Activated CD4-positive, alpha-beta T cell treated with anti-CD3 and anti-CD28 coated beads, Interleukin-2, amount 50 U/mL, for 1 hour (primary cell): ENCODE measurements at places on chromosomes 5 and 9.

- DNase-seq: no peak
These were observed 288.1 kb downstream of the NNT start for GRCh38 chr5:43891112-43891511.

DNA sequence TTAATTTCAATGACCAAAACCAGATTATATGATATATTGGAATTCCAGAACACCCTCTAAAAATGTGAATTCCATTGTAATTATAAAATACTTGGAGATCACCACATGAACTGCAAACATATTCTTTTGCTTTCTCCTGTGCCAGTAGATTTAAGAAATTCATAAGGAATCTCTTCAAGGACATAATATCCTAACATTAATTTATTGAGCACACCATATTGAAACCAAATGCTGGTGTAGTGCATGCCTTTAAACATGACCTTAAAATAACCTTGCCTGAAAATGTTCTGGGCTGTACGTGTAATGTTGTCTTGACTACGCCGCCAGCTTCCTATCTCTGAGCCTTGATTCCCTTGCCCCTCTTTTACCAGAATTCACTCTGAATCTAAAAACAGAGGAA is 205.0 kb upstream of the ACTBL2 start:
- DNase-seq: no peak

- DNase-seq: no peak
These were observed 25.4 kb upstream of the MVB12B start for GRCh38 chr9:126301196-126301595.

DNA sequence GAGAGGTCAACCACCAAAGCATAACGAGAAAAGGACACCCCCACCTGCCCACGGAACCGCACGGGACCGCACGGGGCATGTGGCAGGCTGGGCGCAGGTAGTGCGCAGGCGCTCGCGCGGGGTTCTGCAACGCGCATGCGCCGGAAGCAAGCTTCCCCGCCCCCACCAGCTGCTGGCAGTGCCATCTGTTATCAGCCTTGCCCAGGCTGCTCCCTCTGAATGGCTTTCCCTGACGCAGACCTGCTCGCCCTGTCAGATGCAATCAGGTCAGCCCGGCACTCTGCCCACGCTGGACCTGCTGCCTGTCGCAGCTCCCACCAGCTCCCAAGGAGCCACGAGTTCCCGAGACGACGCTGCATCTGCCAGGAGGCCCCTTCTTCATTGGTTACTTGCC is 22.8 kb downstream of the PTCH1 start:
- no peak for DNase-seq

DNA sequence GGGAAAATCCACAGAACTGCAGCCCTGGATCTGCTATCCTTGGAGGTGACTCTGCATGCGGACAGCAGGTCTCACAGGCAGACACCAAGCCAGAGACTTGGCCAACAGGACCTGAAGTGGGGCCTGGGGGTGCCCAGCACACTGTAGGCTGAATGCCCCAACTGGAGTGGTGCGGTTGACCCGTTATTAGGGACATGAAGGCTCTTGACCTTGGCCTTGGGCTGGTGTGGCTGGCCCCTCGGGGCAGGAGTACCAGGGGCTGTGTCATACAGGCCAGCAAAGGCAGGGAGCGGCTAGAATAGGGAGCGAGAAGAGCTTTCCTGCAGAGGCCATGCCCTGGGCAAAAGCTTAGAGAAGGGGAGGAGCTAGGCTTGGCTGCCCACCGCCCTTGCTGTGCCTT is 153.2 kb upstream of the MVB12B start:
- DNase-seq: no peak

GRCh38 chr9:109652112-109652511 is 127.9 kb upstream of the PALM2AKAP2 start:
- no peak for DNase-seq

- no peak for DNase-seq
These were observed 1497.8 kb downstream of the EFNA5 start for GRCh38 chr5:106172681-106173532.

DNA sequence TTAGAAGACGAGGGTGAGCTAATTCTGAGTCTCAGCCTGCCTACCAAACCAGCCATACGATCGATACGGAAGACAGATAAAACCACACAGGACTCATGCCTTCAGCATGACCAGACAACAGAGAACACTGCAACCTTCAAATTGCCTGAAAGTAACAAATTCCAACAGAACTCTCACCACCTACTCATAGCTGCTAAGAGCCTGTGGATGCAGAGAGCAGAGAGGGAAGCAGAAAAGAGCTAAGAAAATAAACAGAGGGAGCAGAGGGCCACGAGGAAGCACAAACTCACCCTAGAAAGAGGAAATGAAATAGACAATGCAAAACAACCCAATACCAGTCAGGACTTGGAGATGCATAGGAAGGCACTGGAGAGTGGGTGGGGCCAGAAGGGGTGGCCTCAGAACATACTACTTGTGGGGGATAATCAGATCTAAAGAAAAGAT is 86.7 kb upstream of the TAS2R1 start:
- DNase-seq: no peak

- DNase-seq: no peak
These were observed 140.9 kb downstream of the ZNF608 start for GRCh38 chr5:124605541-124605940.

GRCh38 chr5:171782332-171782966 is 3.2 kb upstream of the SMIM23 start:
- no peak for DNase-seq

DNA sequence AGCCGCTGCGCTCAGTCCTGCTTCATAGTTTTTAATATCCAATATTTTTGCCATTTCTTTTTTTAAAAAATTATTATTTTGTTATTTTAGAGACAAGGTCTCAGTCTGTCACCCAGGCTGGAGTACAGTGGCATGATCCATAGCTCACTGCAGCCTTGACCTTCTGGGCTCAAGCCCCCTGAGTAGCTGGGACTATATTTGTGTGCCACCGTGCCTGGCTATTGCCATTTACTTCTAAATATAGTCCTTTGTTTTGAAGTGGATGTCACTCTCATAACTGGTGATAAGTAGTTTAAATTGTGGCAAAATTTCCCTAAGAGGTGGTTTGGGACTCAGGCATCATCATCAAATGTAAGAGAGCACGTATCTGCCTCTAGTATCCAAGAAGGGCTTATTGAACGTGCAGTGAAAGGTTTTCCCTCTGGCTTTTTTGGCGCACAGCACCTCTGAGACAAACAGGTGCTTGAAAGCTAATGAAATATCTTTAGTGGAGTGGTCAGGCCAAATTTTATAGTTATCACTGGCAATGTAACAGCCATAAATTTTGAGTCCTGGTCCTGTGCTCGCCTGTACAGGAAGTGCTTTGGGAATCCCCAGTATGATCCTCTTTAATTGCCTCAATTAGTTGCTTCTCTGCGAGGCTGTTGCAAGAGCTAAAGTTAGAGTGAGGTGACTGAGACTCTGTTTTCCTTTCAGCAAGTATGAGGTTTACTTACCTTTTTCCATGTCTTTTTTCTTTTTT is 14.8 kb downstream of the STXBP1 start:
- no peak for DNase-seq

GRCh38 chr5:72045692-72046091 is 61.6 kb upstream of the MAP1B start:
- DNase-seq: no peak

- DNase-seq: no peak
These were observed 119.9 kb downstream of the CEMIP2 start for GRCh38 chr9:71648453-71648852.

GRCh38 chr5:38013107-38013506 is 173.3 kb upstream of the GDNF start:
- DNase-seq: no peak

GRCh38 chr5:132677191-132677590 is 3.4 kb downstream of the IL4 start:
- no peak for DNase-seq

GRCh38 chr9:91664663-91665062 is 241.0 kb upstream of the NFIL3 start:
- DNase-seq: no peak

DNA sequence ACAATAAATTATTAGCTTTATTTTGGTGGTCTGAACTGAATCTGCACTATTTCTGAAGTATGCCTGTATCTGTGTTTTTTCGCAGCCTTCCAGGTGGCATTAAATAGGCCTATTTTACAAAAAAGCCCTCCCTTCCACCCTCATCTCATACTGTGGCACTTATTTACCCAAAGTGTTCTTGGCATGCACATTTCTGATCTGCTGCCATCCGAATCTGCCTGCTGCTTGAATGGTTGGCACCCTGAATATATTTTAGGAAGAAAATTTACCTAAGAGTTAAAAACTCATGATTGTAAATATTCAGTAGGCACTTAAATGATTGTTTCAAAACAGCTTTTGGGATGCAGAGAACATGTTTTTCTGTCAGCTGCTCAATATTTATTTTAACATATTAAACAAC is 150.1 kb downstream of the SLC28A3 start:
- DNase-seq: no peak

GRCh38 chr5:66138637-66139317 is 5.3 kb upstream of the SREK1 start:
- DNase-seq: no peak

DNA sequence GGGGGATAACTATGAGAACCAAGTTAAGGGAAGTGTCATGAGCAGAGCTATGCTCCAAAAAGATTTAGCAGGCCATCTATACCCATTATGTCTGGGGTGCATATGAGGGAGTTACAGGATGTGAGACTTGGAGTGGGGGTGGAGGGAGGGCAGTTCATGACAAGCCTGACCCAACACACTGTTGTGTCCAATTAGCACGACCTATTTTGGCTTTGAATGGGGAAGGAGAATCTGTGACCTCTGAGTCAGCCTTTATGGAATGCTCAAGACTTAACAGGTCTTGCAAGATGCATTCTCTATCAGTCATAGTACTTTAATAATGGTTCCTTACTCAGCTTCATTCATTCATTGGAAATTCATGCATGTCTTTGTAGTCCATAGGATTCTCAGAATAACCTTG is 71.7 kb downstream of the GRIA1 start:
- no peak for DNase-seq

GRCh38 chr9:113349445-113350094 is at the start of gene BSPRY:
BSPRY (plus strand) TSS chr9:113349541; CDS start chr9:113349580, 39 bp downstream.
- DNase-seq: no peak

- DNase-seq: no peak
These were observed 82.5 kb downstream of the FBXO38 start for GRCh38 chr5:148466236-148466580.

DNA sequence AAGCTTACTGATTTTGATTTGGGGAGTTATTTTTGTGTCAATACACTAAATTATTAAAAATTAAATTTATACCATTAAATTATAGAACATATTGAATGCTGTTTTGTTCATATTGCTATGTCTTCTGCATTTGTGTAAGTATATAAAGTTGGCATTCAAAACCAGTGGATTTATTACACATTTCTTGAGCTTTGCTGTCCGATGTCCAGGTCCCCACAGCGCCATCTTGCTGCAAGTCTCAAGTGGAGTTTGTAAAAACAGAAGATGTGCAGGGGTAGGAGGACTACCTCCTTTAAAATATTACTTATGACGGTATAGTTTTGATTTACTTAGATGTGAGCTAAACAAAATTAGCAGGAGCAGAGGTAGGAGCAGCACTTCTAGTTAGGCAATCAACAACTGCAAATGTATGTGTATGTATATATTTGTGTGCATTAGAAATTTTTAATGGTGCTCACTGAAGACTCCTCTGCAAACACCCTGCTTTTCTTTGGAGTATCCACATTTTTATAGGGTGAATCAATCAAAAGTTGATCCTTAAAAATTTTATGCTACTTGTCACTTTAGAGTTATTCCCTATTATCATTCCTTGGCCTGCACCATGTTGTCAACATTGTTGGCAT is 37.4 kb downstream of the CPEB4 start:
- DNase-seq: peak; percentile 50

DNA sequence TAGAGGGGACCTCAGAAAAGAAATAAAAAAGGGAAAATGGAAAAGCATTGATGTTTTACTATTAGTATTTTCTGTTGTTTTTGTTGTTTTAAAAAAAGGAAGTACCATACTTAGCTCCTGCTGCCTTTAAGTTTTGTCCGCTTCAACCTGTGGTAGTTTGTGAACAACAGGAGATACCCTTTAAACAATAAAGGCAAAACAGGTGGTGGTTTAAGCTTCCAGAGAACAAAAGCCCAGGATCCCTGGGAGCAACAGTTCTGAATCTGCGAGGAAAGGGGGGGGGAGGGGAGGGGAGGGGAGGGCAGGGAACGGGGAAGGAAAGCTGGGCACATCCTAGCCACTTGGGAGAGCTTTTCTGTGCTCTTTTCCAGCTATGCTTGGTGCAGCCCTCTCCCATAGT is 2.1 kb upstream of the PSIP1 start:
- no peak for DNase-seq

- DNase-seq: no peak
These were observed 85.4 kb upstream of the CEP78 start for GRCh38 chr9:78150312-78150982.

DNA sequence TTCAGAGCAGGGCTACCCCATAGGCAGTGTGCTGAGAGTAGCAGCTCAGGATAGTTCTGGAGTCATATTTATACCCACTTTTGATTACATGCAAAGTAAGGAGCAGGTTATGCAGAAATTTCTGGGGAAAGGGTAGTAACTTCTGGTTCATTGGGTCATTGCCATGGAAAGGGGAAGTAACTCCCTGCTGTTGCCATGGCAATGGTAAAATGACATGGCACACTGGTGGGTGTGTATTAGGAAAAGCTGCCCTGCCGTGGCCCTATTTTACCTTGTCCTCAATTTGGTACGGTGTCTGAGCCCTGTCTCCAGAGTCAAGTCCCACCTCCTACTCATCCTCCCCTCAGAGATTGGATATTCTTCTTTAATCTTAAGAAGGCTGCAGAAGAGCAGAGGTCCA is 526.7 kb upstream of the TYRP1 start:
- no peak for DNase-seq

GRCh38 chr9:127521919-127522304 is 70.6 kb downstream of the LRSAM1 start:
- no peak for DNase-seq

DNA sequence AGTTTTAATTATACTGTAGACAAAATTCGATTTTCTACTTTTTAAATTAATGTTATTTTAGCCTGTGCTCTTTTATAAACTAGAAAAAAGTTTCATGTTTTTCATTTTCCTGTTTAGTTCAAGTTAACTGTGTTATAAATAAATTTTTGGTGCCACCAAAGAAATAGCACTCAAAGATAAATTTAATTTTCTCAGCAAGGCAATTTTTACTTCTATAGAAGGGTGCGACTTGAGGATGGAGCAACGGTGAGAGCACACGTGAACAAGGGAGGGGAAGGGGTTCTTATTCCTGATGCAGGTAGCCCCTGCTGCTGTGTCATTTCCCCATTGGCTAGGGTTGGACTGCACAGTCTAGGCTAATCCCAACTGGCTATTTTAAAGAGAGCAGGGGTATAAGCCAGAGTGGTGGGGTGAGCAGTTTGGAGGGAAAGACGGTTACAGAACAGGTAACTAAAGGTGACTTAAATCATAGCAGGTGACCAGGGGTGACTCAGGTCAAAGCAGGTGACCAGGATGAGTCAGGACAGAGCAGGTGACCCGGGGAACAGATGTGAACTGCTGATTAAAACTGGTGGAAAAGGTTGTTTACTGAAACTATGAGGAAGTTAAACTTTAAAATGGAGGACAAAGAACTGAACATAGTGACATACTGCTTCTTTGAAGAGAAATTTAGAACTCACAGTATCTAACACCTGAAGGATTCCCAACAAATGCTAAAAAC is 104.6 kb upstream of the GPBP1 start:
- no peak for DNase-seq
